GF-D8 (cell line): ENCODE measurements at places on chromosomes 1 and 21.

GRCh38 chr21:44780137-44780502 lies 21.5 kb downstream of the UBE2G2 start:
- DNase-seq: no peak

DNA sequence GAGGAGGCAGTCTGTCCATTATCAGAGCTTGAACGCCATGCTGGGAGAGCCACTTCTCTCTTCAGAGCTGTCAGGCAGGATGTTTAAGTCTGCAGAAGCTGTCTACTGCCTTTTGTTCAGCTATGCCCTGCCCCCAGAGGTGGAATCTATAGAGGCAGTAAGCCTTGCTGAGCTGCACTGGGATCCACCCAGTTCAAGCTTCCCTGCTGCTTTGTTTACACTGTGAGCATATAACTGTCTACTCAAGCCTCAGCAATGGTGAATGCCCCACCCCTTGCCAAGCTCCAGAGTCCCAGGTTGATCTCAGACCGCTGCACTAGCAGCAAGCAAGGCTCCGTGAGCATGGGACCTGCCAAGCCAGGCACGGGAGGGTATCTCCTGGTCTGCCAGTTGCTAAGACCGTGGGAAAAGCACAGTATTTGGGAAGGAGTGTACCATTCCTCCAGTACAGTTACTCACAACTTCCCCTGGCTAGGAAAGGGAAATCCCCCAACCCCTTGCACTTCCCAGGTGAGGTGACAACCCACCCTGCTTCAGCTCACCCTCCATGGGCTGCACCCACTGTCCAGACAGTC lies 32.5 kb downstream of the RGS13 start:
- DNase-seq: no peak

DNA sequence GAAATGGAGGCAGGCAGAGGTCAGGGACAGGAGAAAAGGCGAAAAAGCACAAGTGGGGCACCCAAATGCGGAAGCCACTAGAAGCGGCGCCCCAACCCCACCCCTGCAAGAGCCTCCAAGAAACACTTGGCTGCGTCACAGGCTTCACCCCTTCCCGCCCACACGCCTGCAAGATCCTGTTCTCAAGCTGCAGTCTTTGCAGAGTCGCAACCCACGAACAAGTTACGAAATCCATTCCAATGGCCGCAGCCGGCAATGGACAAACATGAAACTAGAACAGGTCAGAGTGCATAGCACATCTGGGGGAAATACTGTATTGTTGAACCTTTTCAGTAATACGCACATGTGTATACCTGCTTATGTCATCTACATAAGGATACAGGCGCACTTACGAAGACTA lies 103.6 kb downstream of the PSMG1 start:
- no peak for DNase-seq

DNA sequence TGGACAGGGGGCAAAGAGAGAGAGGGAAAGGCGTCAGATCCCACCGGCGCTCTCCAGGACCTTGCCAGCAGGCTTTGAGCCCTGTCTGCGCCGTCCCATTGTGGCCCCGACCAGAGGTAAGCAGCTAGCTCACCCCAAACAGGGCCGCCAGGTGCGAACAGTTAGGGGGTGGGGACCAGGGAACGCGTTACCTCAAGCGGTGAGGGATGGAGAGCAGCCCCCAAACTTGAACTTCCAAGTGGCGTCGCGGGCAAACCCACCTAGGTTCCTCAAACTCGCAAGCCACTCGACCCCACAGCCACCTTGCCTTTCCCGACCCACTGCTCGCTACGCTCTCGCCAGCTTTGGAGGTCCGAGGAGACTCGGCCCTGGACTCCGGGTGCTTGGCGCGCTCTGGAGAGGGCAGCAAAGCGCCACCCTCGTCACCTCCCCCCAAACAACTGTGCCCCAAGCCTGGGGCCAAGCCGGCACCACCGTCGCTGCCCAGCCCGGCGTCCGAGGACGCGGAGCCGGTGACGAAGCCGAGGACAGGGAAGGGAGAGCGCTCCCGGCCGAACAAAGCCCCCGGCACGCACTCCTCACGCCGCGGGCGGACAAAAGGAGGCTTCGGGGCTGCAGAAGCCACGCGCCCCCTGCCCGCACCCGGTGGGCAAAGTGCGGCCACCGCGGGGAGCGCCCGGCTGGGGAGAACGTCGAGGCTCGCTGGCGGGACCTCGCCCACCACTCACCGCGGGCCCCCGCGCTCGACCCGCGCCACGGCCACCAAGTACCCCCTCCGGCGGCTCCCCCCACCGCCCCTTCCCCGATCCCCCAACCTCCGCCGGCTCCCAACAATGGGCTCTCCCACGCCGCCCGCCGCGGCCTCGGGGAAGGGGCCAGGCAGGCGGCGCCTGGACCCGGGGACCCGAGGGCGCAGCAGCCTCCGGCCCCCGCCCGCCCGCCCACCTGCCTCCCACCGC lies 976 bp downstream of the SSBP3 start:
- no peak for DNase-seq

DNA sequence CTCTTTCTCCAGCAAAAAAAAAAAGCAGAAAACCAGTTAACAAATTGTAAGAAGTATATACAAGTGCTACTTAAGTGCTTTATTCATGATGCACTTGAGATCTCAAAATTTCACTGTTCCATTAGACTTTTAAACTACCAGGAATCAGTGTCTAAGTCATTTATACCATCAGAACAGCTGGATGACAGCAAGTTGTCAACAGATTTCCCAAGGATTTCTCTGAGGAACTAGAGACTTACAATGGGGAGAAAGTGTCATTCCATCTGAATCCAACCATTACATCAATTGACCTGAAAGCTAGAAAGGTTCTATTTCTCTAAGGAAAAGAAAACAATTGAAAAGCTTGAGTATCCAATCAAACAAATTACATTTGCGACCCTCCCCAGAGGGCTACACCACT lies 43.8 kb downstream of the USH2A start:
- DNase-seq: no peak

GRCh38 chr1:73331726-73332125 lies 866.2 kb downstream of the LRRIQ3 start:
- DNase-seq: no peak
